ENCODE measurements at places on chromosomes 4 and X. TPM values are rescaled to one million over a fixed set of nuclear protein-coding genes. Genes with fewer than 3 reads are reported as not detected.

Gene HSFX4
- total RNA-seq: not detected

Gene KLHL13
- 3.1 TPM for total RNA-seq

Gene F8A2
- total RNA-seq: not detected

Gene ABCG2
- 1.7 TPM for total RNA-seq

Gene FAM9C
- not detected for total RNA-seq

Gene NWD2
- total RNA-seq: not detected

Gene AMELX
- total RNA-seq: not detected

Gene KIT
- total RNA-seq: 13.9 TPM

Gene KDM6A
- total RNA-seq: 20.1 TPM

Gene TLR1
- 5.4 TPM for total RNA-seq

Gene TMEM35A
- 1.8 TPM for total RNA-seq

Gene ASMT
- total RNA-seq: not detected

Gene NXF2B
- total RNA-seq: not detected

Gene ADH1A
- not detected for total RNA-seq
